ENCODE measurements at places on chromosomes 6 and 20. TPM values are rescaled to one million over a fixed set of nuclear protein-coding genes. Genes with fewer than 3 reads are reported as not detected.

HCRTR2 gene
- not detected for total RNA-seq

DLK2 gene
- 61.7 TPM for total RNA-seq

APOBEC2 gene
- total RNA-seq: not detected

VSX1 gene
- not detected for total RNA-seq

ITCH gene
- 48.4 TPM for total RNA-seq
